Activated CD4-positive, alpha-beta T cell treated with anti-CD3 and anti-CD28 coated beads, Interleukin-2, amount 50 U/mL, for 24 hours (primary cell): ENCODE measurements at places on chromosomes 6 and 20.

- DNase-seq: no peak
Observed at GRCh38 chr6:18472941-18473340, 85.8 kb downstream of the RNF144B start.

GRCh38 chr20:34983995-34984735 is 28.5 kb downstream of the MYH7B start:
- DNase-seq: no peak

DNA sequence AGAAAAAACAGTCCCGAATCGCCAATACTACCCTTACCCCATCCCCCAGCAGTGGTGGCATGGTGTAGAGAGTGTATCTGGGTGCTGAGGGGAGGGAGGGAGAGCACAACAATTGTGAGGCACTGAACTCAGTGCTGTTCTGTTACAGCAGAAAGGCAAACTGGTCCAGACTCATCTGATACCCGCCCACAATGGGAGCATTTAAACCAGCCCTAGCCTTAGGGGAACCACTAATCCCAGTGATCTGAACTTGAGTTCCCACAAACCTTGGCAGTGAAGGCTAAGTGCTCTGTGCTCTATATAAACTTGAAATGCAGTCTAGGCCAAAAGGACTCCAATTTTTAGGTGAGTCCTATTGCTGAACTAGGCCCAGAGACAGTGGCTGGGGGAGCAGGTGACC is 666.4 kb upstream of the PTCHD4 start:
- DNase-seq: no peak

DNA sequence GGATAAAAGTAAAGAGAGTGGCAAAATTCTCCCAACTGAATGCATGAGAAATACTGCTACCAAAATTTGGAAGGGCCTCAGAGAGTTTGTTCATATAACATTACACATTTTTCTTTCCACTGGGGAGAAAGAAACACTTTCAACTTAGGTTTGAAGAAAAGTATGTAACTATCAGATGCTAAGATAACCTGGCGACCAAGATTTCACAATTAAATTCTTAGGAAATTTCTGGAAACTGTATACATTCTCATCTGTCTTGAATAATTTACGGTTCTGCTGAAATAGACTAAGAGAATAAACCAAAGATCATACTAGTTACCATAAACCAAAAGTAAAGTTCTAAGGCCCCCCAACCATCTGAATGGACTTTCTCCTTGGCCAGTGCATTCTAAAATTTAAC is 413.0 kb upstream of the RUNX2 start:
- DNase-seq: no peak

DNA sequence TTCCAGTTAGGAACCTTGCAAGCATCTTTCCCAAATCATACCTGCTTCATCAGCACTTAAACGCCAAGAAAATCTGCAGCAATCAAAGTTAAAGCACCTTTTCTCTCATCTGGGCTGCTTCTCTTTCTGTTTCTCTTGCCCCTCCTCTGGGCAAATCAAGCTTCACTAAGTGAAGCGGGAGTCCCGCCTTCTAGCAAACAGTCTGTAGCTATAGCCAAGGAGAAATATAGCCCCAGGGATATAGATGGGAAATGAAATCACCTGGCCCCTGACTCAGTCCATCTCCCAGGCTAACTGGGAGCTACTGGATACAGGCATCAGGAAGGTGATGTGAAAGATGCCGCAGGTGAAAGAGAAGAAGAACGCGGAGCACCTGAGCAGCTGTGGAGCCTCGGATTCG is 481.9 kb downstream of the C6orf118 start:
- DNase-seq: no peak

DNA sequence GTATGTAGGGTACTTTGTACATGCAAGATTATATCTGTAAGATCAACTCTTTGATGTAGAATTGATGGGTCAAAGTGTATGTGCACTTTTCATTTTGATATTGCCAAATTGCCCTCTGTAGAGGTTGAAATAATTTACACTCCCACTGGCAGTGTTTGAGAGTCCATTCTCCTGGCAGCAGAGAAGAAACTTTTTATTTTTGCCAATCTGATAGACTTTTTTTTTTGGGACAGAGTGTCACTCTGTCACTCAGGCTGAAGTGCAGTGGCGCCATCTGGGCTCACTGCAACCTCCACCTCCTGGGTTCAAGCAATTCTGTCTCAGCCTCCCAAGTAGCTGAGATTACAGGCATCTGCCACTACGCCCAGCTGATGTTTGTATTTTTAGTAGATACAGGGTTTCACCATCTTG is 199.2 kb downstream of the ZFAND3 start:
- no peak for DNase-seq

DNA sequence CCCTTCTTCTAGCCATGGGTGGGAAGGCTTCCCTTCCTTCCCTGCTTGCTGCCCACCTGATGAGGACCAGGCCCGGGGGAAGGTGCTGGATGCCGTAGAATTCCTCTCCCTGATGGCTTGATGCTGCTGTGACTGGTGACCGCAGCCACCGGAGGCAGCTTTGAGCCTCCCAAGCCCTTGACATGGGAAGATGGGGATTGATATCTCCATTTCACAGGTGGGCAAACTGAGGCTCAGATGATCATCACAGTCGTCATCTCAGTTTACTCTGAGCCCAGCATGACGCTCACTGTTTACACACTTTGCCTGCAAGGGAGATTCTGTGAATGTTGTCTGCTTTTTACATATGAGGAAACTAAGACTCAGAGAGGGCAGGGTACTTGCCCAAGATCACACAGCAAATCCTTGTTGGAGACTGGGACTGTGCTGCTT is 43.9 kb downstream of the SRC start:
- no peak for DNase-seq

DNA sequence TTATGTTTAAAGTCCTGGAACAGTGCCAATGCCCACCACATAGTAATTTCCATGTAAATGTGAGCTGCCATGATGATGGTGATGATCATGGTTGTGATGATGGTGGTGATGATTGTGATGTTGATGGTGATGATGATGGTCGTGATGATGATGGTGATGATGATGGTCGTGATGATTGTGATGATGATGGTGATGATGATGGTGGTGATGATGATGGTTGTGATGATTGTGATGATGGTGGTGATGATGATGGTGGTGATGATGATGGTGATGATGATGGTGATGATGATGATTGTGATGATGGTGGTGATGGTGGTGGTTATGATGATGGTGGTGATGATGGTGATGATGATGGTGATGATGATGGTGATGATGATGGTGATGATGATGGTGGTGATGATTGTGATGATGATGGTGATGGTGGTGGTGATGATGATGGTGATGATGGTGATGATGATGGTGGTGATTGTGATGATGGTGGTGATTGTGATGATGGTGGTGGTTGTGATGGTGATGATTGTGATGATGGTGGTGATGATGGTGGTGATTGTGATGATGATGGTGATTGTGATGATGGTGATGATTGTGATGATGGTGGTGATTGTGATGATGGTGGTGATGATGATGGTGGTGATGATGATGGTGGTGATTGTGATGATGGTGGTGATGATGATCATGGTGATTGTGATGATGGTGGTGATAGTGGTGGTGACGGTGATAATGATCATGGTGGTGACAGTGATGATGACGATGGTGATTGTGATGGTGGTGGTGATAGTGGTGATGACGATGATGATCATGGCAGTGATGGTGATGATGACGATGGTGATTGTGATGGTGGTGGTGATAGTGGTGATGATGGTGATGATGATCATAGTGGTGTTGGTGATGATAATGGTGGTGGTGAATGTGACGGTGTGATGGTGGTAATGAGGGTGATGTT is 82.3 kb downstream of the PHACTR3 start:
- no peak for DNase-seq

DNA sequence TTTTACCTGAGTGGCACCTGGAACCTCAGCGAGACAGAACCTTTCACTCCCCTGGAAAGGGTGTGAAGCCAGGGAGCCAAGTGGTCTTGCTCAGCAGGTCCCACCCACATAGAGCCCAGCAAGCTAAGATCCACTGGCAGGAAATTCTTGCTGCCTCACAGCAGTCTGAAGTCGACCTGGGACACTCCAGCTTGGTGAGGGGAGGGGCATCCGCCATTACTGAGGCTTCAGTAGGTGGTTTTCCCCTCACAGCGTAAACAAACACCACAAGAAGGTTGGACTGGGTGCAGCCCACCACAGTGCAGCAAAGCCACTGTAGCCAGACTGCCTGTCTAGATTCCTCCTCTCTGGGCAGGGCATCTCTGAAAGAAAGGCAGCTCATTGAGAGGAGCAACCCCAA is 134.7 kb upstream of the RSPO3 start:
- no peak for DNase-seq

DNA sequence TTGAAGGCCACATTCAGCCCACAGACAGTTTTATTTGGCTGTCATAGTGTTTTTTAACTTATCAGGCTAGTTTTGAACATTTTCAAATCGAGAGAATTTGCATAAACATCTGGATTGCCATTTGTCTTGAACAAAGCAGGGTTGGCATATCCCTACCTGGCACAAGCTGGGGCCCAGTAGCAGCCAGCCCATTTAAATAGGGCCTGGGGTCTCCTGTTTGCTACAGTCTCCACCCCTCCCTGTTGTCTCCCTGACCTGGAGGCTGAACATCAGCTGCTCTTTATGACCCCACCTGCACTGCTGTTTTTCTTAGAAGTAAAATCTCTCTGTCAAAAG is 10.5 kb downstream of the BCAS4 start:
- no peak for DNase-seq

DNA sequence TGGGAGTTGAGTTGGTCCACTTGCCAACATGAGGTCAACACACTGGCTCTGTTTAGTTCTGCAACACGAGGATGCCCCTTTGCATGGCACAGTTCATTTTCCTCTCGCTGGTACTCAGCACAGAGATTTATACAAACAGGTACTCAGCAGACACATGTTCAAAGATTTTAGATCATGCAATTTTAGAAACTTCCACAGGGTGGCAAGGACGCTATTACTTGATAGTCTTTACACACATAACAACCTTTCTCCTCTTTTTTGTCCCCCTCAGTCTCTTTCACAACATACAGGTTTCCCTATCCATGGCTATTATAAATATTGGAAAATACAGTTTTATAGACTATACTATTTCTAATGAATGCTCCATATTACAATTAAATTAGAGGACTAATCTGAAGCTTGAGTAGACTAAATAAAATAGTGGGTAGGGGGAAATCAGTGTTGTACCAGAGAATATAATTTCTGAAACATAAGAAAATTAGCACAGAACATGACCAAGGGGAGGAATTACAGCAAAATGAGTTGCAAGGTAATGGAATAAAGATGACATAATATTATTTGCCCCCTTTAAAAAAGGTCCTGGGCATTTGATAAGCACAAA is 331.8 kb upstream of the BTBD3 start:
- no peak for DNase-seq

DNA sequence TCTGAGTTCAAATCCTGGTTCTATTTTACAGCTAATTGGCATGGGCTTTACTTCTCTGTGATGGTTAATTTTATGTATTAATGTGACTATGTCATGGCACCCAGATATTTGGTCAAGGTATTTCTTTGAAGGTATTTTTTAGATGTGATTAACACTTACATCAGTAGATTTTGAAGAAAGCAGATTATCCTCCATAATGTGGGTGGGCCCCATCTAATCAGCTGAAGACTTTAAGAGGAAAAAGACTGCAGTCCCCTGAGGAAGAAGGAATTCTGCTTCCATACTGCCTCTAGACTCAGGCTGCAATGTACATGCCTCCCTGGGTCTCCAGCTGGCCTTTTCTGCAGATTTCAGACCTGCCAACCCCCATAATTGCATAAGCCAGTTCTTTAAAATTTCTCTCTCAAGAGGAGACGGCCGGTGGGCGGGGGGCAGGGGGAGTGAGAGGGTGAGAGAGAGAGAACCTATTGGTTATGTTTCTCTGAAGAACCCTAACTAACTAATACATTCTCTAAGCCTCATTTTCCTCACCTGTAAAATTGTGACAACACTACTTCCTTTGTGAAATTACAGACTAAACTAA is 338.2 kb upstream of the PRDM1 start:
- DNase-seq: no peak

DNA sequence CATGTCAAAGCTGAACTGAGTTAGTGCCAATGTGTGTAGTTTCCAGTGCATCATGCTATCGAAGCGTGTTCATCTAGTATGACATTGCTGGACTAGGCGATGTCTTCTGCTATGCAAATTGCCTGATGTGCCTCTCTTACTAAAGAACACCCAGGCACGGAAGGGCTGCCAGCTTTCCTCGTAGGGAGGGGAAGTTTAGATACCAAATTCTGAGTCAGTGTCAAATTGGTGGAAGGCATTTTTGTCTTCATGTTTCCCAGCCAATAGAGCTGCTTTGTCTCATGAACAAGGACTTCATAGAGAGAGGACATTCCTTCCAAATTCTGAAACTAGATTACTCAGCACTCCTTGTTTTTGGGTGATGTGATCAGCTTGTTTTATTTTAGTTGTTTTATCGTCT is 320.1 kb downstream of the BTBD3 start:
- no peak for DNase-seq

- DNase-seq: peak; percentile 63
Observed at GRCh38 chr20:57392512-57393271, 1.5 kb downstream of the RBM38 start.

DNA sequence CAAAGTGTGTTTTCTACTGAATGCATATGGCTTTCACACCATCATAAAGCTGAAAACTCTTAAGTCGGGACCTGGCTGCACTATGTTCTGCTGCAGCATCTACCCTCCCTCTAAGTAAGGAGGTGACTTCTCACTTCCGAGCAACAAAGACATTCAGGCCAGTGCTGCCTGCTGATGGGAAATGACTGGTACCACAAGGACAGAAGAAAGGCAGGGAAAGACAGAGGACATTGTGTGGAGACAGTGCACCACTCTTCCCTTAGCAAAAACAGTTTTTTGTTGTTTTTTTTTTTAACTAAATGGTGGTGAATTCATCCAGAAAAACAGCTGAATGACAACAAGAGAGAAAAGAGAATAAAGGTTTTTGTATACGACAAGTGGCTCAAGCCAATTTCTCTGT is 81.5 kb downstream of the MAP7 start:
- DNase-seq: no peak

DNA sequence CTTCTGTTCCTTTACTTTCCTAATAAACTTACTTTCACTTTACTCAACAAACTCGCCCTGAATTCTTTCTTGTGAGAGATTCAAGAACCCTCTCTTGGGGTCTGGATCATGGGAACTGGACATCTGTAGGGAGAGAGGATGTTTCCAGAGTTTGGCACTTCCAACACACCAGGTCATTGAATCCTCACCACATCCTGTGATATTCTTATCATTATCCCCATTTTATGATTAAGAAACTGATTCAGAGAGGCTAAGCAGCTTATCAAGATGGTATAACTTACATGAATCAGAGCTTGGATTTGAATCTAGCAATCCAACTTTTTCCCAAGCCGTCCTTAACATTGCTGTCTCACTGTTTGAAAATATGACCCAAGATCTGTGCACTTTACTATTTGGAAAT is 15.5 kb downstream of the PPIL6 start:
- DNase-seq: no peak

DNA sequence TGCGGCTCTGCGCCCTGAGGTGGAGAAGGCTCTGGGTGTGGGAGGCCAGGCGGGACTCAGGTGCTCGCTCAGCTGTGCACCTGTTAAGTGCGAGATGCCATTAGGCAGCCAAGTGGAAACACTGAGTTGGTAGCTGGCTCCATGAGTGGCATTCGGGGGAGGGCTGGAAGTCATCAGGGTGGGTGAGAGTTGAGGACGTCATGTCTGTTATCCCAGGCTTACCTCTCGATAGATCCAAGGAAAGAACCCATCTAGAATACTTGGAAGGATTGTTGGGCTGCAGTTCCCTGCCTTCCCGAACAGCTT is 41.3 kb downstream of the TAF8 start:
- DNase-seq: no peak
